Kidney tubule cell (primary cell): ENCODE measurements at places on chromosomes 16 and 17.
A peak's percentile ranks its signal among the peaks of the same experiment; 100 is the strongest.

GRCh38 chr17:7308625-7309433, 1.4 kb downstream of the EIF5A start:
- DNase-seq, result peak; percentile 85

GRCh38 chr17:50584749-50585148, 24.2 kb downstream of the CACNA1G start:
- no peak for DNase-seq

DNA sequence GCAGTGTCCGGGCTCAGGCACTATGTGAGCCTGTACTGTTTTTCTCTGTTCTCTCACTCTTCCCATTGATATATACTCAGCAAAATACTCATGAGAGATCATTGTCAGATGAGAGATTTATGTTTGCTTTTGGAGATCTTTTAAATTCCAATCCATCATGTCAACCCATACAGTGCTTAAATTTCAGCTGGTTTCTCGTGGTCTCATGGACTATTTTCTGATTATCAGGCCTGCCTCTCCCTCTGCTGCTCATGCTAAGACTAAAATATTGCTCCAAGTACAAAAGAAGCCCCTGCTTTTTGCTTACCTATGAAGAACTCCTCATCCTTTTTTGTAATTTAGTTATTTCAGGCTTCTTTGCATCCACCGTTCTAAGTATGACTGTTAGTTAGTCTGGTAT, 547.2 kb downstream of the KCNJ2 start:
- DNase-seq, result no peak

GRCh38 chr16:2846511-2847310, 11.3 kb downstream of the PRSS22 start:
- peak; percentile 89 for DNase-seq

- DNase-seq, result no peak
Observed at GRCh38 chr17:66233023-66233753, 4.0 kb upstream of the APOH start.

DNA sequence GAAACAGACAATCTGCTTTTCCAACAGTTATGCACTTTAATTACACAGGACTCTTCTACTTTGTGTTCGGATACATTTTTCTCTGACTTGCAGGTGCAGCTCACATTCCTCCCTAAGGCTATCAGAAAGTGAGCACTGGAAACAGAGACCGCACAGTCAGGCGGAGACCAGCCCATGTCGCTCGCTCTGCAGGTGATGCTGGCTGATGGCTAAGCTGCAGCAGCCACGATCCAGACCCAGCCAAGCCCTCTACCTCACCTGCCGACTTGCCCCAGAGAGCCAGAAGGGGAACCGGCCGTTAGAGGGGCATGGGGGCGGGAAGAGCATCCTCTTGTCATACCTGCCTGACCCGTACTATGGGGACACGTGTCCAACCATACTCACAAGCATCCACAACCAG, 33.8 kb downstream of the MAP1LC3B start:
- no peak for DNase-seq

GRCh38 chr17:13544292-13544691, 57.4 kb downstream of the HS3ST3A1 start:
- peak; percentile 71 for DNase-seq

GRCh38 chr17:39484178-39484577, 22.9 kb downstream of the CDK12 start:
- DNase-seq, result no peak

- DNase-seq, result no peak
Observed at GRCh38 chr17:81837641-81838040, 2.8 kb upstream of the PPP1R27 start.

DNA sequence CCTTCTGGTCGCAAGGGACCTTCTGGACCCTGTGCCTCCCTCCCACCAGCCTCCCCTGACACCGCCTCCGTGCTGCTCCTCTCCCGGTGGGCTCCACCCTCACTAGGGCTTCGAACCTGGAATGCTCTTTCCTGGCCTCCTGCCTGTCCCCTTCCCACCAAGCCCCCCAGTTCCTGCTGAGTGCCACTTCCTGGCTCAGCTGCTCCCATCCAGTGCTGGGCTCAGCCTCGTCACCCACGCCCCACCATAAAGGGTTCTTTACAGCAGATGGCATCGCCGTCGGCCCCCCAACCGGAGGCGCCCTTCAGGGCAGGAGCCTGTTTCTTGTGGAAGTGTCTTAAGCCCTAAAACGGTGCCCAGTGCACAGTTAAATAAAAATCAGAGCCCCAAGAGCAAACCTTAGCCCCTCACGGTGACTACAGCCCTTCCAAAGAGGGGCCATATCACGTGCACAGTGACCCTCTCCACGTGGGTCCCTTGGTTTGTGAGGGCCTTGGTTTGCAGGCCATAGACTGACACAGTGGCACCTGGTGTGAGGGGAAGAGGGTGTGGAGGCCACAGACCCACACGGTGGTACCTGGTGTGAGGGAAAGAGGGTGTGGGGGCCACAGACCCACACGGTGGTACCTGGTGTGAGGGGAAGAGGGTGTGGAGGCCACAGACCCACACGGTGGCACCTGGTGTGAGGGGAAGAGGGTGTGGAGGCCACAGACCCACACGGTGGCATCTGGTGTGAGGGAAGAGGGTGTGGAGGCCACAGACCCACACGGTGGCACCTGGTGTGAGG, 111.4 kb downstream of the METRNL start:
- DNase-seq, result no peak

- peak; percentile 52 for DNase-seq
Observed at GRCh38 chr16:84847564-84848355, 28.0 kb downstream of the CRISPLD2 start.

DNA sequence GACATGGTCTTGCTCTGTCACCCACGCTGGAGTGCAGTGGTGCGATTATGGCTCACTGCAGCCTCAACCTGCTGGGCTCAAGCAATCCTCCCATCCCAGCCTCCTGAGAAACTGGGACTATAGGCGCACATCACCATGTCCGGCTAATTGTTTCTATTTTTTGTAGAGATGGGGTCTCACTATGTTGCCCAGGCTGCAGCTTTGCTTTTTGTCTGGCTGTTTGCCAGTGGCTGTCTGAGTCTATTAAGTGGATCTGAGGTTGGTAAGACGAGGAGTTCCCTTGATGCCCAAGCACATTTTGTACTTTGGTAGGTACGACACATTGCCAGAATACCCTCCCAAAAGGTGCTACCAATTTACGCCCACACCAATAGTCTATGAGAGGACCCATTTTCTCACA, 5.1 kb downstream of the TBX21 start:
- DNase-seq, result no peak
